ENCODE measurements at places on chromosomes 1 and 21. TPM values are rescaled to one million over a fixed set of nuclear protein-coding genes. Genes with fewer than 3 reads are reported as not detected.
A peak's percentile ranks its signal among the peaks of the same experiment; 100 is the strongest.

DNA sequence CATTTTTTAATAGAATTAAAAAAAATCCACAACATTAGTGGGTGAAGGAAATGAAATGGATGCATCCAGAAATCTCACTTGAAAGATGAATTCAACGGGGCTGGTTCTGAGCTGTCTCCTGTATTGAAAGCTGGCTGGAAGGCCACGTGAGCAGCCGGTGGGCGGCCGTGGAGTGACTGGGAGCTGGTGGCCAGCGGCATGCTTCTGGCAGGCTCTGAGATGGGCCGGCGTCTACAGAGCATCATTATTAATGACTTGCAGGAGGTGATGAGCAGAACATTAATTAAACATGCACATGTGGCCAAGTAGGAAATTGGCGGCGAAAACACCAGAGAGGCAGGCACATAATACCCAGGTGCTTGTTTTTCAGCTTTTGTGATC is 115.6 kb upstream of the LMO4 start:
- DNase-seq, result no peak

GRCh38 chr1:70093250-70093975 is 112.0 kb downstream of the LRRC40 start:
- DNase-seq, result no peak

GRCh38 chr1:210754878-210755665 is 378.9 kb downstream of the KCNH1 start:
- no peak for DNase-seq

The LYPD8 gene
- total RNA-seq, result 2.3 TPM

DNA sequence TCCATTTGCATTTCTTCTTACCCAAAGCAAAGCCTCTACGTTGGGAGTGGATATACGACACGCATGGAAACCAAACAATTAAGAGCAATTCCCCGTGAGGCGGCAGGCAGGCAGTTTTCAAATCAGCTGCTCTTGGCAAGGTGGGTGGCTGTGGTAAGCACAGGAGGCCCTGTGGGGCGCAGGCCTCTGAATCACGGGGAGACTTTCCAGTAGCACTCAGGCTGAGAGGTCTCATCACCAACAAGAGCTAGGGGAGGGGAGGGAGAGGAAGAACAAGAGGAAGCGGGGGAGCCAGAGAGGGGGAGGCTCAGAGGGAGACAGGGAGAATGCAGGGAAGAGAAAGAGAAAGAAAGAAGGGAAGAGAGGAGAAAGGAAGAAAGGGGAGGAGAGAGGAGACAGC is 56.4 kb downstream of the MT1HL1 start:
- DNase-seq, result no peak

DNA sequence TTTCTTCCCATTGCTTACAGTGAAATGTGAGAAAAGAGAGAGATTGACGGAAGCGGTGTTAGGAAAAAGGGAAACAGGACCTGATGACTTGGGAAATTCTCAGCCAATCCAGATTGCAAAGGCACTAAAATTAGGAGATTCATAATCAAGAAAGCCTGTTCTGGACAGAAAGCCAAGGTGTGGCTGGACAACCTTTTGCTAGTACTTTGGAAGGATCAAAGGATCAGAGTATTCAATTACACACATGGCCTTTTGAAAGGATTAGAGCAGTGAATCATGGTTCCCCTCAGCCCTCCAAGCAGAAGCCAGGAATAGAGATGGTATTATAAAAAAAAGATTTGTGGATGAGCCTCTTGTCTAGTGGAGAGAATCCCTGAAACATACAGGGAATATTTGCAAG is 669.8 kb upstream of the ADAMTS5 start:
- no peak for DNase-seq

DNA sequence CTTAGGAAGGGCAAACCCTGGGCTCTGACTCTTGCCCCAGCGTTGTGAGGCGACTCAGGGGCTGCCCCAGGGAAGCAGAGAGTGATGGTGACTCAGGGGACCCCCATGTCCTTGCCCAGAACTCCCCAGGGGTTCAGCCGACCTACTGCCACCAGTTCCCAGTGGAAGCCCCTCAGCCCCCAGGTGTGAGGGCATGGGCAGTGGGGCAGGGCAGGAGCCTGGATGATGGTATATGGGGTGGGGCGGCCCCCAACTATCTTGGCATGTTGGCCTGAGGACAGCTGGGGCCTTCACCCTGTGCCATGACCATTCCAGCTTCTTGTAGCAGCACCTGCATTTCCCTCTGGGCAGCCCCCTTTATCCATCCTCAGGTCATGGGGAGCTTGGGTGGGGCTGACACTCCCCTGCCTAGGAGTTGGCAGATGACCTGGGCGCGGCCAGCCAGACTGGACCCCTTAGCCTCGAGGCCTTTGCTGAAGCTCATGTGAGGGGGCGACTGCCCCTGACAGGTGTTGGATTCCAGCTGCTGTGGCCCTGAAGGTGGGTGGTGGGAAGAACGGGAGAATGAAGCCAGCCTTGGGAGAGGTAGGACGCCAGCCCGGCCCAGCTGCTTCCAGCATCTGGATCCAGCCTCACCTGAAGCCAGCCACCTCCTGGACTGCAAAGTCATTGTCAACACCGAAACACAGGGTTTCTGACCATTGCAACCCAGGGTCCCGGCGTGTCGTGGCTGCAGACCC is 1.8 kb upstream of the FNDC10 start:
- DNase-seq, result no peak

The LRIF1 gene
- 29.7 TPM for total RNA-seq

GRCh38 chr1:27630859-27631491 is 4.0 kb downstream of the FGR start:
- DNase-seq, result no peak

DNA sequence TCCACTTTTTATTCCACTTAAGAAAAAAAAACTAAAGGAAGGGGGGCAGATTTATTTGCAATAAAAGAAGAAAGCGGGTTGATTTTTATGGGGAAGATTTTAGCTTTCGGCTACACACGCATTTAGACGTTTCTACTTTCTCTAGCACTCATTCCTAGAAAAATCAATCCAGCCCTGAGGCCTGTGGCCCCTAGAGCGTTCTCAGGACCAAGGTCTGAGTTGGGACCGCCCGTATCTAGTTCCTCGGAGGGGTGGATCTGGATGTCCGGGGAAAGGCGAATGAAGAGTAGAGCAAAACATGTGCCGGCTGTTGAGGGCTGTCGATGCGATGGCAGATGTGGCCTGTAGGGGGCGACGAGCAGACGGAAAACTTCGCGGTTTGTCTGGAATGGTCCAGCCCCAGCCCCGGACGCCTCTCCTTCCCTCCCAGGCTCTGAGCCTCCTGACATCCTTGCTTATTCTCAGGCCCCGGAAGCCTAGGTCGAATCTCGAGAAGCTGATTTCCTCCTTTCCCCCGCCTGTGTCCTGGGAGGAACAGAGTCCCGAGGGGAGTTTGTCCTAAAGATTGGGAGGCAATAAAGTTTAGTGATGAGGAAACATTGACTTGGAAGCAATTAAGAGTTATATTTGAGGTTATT is 5.2 kb downstream of the FOXD3 start:
- peak; percentile 62 for DNase-seq

The NUAK2 gene
- 0.13 TPM for total RNA-seq

GRCh38 chr1:227947386-227947675 is 401 bp downstream of the WNT9A start:
- no peak for DNase-seq

The CFAP141 gene
- total RNA-seq, result not detected

DNA sequence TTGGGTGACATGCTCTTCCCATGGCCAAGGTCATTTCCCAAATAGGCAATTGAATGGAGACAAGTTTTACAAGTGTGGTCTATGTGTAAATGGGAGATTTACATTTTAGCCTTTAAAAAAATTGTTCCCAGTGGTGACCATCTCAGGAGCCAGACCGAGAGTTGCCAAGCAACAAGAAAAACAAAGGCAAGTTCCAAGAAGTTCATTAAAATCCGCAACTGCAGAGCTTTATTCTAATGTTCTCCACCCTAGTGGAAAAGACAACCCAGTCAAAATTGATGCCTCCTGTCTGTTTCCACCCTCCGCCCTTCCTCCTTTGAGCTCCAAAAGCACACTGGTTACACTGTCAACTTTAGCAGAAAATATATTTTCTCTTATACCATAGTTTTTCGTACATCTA is 33.2 kb upstream of the CD55 start:
- no peak for DNase-seq

DNA sequence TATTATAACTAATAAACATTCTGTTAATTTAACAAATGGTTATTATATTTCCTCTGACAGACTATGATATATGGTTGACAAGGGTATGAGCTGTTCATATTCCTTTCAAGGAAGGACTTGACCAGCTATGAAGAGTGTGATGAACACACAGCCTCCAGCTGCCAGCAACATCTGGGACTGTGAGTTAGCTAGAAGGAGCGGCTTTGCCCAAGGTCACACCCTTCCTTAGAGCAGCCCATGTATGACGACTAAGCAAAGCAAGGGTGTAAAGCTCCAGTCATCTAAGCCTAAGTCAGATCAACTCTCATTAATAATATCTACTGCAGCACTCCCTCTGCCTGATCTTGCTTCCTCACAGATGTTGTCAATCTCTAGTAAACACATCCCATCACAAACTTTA is 355.4 kb downstream of the PLPP3 start:
- DNase-seq, result no peak

GRCh38 chr1:244231193-244231571 is 180.1 kb downstream of the ZBTB18 start:
- no peak for DNase-seq

DNA sequence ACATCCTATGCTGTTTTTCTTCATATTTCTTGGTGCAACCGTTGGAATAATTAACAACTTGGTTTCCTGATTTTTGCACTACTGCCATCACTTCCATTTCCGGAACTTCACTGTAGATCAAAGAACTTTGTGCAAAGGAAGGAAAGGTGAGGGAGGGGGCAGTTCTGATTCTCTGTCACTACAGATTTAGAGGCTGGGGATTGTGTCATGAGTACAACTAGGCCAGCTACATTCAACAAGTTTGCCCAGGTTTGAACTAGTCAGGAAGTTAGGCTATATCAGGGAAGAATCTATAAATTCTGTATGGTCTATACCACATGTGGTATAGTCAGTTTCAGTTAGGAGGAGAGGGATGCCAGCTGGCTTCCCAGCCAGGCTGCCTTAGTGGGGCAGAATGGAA is 84.2 kb downstream of the RGL1 start:
- DNase-seq, result no peak

DNA sequence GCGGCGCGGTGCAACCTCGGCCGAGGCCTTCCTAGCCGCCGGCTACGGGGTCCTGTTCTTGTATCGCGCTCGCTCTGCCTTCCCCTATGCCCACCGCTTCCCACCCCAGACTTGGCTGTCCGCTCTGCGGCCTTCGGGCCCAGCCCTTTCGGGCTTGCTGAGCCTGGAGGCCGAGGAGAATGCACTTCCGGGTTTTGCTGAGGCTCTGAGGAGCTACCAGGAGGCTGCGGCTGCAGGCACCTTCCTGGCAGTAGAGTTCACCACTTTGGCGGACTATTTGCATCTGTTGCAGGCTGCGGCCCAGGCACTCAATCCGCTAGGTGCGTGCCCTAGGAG is 379 bp downstream of the PPCS start:
- peak; percentile 46 for DNase-seq

The NBPF10 gene
- total RNA-seq, result 0.69 TPM

DNA sequence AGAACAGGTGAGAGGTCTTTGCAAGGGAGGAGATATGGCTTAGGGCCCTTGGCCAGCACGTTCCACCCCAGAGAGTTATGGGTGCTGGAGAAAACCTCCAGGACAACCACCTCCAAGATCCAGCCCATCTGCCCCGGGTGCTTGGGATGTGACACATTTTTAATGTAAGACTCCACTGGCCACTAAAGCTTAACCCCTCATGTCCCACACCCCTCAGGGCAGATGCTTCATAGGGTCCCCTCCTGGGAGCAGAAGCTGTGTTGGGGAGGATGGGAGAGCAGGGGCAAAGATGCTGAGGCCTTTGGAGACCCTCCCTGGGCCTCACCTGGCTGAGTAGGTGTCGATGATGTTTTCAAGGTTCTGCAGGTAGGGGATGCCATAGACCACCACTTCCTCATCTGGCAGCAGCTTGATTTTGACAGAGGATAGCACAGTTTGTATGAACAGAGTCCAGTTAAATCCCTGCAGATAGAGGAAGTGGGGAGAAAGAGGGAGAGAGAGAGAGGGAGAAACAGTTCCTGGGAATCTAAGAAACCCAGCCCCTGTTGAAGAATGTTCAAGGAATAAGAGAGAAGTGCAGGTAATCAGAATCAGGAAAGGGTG is 11.9 kb downstream of the PRXL2B start:
- no peak for DNase-seq

The BMP8A gene
- not detected for total RNA-seq

- DNase-seq, result no peak
Observed at GRCh38 chr1:233993651-233994050, 89.2 kb downstream of the SLC35F3 start.

The OR2T33 gene
- total RNA-seq, result not detected

DNA sequence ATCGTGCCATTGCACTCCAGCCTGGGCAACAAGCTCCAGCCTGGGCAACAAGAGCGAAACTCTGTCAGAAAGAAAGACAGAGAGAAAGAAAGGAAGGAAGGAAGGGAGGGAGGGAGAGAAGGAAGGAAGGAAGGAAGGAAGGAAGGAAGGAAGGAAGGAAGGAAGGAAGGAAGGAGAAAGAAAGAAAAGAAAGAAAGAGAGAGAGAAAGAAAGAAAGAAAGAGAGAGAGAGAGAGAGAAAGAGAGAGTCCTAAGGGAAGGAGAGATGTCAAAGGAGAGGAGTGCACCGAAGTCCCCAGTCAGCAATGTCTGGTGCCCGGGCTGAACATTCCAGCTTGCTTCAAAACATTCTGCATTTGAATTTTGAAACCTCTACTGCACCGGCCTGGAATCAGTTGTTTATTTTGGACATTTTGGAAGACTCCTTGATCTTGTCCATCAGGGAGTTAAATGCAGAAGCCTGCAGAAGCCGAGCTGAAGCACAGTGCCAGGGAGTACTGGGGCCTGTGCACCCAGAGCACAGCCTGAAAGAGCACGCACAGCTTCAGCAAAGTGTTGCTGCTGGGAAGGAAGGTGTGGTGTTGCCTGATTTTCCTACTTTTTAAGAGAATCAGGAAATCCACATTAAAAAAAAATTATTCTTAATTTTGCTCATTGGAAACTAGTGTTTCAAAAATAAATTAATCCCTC is 3.7 kb upstream of the IGSF3 start:
- DNase-seq, result no peak

The NCAM2 gene
- 5.2 TPM for total RNA-seq

The RASAL2 gene
- 10.2 TPM for total RNA-seq

The FCRL1 gene
- total RNA-seq, result not detected

DNA sequence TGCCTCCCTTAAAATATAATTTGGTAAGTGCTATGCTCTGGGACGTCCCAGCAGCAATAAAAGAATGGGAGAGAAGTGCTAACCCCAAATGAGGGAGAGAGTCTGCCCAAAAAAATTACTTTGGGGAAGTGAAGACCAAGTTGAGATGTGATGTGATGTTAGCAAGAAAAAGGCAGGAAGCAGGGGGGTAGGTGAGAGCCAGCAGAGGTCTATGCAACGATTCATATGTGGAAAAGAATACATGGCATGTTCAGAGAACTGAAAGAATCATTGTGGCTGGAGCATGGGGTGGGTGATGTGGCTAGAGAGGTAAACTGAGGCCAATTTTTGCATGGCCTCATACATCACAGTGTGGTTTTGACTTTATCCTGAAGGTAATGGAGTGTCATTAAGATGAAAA is 5.6 kb upstream of the CTPS1 start:
- no peak for DNase-seq
